ENCODE measurements at places on chromosomes 3 and 15.
A peak's percentile ranks its signal among the peaks of the same experiment; 100 is the strongest.

- DNase-seq = no peak
Measured at GRCh38 chr3:112514527-112515128, 15.4 kb upstream of the BTLA start.

GRCh38 chr15:24901409-24901808 is 53.4 kb upstream of the SNRPN start:
- no peak for DNase-seq

GRCh38 chr15:26178640-26179220 is 315.6 kb upstream of the ATP10A start:
- no peak for DNase-seq

DNA sequence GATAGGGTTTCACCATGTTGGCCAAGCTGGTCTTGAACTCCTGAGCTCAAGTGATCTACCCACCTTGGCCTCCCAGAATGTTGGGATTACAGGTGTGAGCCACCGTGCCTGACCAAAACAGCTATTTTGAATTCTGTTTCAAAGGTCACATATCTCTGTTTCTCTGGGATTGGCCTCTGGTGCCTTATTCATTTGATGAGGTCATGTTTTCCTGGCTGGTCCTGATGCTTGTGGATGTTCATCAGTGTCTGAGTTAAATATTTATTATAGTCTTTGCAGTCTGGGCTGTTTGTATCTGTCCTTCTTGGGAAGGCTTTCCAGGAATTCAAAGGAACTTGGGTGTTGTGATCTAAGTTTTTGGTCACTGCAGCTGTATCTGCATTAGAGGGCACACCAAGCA is 5.1 kb downstream of the PATL2 start:
- DNase-seq = no peak

- DNase-seq = no peak
Measured at GRCh38 chr3:114903213-114903612, 243.9 kb downstream of the ZBTB20 start.

- no peak for DNase-seq
Measured at GRCh38 chr15:92366381-92366780, 27.3 kb upstream of the ST8SIA2 start.

GRCh38 chr3:45055032-45055410 is 28.9 kb downstream of the CLEC3B start:
- no peak for DNase-seq

DNA sequence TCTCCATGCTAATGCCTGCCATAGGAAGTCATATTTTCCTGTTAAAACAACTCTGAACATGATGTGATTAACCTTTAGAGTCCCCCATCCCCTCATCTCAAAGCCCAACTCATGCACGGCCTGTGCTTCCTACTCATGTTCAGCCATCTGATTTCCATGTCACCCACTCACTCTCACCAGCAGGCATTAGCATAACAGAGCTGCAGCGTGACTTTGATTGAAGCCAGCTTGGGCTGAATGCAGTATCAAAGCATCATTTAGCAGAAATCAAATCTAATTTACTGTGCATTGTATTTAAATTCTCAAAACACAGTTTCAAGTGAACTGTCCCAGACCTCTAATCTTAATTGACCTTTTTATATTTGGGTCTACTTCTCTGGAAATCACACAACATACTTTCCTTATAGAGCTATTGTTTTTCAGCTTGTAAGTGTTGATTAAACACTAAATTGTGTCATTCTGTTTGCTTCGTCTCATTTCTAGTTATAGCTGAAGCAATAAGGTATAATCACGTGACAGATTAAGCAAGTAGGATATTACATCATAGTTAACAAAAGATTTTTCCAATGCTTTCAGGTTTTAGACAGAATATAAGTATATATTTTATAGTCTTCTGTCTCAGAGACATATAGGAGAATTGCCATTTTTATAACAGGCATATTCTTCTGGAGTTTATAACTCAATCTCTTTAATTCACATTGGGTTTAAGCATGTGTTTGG is 501.5 kb downstream of the ROBO2 start:
- DNase-seq = no peak

GRCh38 chr15:46088486-46089445 is 453.9 kb downstream of the SQOR start:
- DNase-seq = no peak

DNA sequence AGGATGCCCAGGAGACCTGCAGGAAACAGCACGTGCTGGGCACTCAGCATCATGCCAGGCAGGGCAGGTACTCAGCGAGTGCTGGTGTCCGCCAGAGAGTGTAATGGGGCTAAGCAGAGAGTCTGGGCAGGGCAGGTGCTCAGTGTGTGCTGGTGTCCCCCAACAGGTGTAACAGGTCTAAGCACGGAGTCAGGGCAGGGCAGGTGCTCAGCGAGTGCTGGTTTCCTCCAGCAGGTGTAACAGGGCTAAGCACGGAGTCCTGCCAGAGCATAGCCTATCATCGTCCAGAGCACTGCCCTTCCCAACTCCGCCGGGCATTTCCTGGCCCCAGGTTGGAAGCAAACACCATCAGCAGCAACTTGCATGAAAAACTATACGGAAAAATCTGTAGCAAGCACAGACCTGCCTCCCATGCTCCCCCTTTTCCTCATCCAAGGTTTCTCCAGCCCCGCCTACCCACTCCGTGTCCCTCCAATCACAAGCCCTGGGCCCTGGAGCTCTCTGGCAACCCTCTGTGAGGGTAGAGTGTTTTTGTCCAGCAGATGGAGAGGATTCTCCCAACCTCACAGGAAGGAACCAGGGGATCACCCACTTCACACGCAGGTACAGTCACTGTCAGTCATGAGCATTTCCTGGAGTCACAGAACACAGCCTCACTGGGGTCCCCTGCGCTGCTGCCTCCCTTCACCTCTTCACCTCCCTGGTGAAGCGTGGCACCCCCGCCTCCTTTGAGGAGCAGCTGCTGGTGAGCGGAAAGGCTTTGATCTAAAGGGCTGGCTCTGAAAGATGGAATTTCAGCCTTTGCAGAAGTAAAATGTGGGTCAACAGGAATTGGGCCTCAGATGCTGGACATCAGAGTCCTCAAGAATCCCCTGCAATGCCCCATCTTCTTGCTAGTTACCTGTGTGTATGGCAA is 302.5 kb downstream of the OCA2 start:
- no peak for DNase-seq

GRCh38 chr3:32454731-32455608 is 47.7 kb downstream of the CMTM6 start:
- no peak for DNase-seq

- peak; percentile 38 for DNase-seq
Measured at GRCh38 chr3:188060840-188061544, 93.0 kb upstream of the LPP start.

GRCh38 chr3:137692803-137693431 is 71.2 kb upstream of the SOX14 start:
- peak; percentile 66 for DNase-seq

- DNase-seq = peak; percentile 65
Measured at GRCh38 chr15:65869954-65870871, 922 bp downstream of the RAB11A start.

- no peak for DNase-seq
Measured at GRCh38 chr15:31333119-31333518, 6.5 kb downstream of the KLF13 start.

- no peak for DNase-seq
Measured at GRCh38 chr3:28280781-28281180, 39.4 kb downstream of the CMC1 start.

DNA sequence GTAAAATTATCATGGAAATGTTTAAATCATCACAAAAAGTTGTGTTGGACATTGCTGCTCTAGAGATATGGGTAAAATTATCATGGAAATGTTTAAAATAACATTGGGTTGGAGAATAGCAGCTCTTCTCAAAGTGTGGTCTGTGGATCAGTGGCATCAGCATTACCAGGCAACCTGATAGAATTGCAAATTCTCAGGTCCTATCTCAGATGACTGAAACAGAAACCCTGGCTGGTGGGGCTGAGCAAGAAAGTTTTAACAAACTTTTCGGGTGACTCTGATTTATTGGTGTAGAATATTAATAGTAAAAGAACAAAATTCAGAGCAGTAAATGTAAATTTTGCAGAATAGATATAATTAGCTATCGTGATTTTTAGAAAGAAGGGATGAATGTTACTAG is 28.9 kb downstream of the NXPE3 start:
- DNase-seq = no peak

GRCh38 chr3:170802164-170803151 is 67.5 kb downstream of the RPL22L1 start:
- DNase-seq = peak; percentile 39

DNA sequence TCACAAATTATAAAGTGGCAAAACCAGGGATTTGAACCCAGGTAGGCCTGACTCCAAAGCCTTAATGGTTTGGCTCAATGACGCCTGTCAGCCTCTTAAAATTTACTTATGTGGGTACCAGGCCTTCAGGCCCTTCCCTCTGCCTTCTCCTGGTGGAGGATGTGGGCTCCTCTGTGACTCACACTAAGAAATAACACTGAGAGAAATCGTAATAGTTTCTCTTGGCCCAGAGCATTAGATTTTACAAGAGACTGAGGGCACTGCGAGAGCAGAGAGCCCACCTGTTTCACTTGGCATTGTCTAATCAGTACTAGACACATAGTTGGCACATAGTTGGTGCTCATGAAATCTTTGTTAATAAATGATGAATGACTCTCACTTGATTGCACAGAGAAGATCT is 505.2 kb downstream of the SHQ1 start:
- DNase-seq = no peak

GRCh38 chr3:170225166-170225565 is 2.9 kb downstream of the PRKCI start:
- DNase-seq = no peak

GRCh38 chr15:44092221-44092620 is 102.8 kb downstream of the FRMD5 start:
- no peak for DNase-seq

GRCh38 chr3:145798696-145799537 is 362.1 kb downstream of the PLOD2 start:
- DNase-seq = no peak

DNA sequence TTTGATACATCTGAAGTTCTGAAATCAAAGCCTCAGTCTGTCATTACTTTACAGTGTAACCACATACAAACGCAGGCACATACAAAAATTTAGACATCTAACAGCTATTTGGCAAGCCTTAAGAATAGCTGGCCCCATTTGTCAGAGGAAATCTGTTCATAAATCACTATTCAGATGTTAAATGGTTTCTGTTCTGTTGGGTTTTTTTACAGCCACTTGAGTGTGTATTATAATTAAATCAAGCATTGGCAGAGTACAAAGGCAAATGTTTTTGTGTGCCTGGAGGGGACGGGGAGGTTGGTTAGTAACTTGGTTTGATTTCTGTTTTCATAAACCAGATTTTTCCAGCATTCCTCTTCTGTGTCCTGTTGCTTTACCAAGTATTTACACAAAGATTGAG is 24.1 kb downstream of the PIGB start:
- no peak for DNase-seq

GRCh38 chr3:107268469-107268868 is 108.8 kb upstream of the CCDC54 start:
- DNase-seq = no peak

- no peak for DNase-seq
Measured at GRCh38 chr3:194031867-194032635, 103.9 kb upstream of the HES1 start.

DNA sequence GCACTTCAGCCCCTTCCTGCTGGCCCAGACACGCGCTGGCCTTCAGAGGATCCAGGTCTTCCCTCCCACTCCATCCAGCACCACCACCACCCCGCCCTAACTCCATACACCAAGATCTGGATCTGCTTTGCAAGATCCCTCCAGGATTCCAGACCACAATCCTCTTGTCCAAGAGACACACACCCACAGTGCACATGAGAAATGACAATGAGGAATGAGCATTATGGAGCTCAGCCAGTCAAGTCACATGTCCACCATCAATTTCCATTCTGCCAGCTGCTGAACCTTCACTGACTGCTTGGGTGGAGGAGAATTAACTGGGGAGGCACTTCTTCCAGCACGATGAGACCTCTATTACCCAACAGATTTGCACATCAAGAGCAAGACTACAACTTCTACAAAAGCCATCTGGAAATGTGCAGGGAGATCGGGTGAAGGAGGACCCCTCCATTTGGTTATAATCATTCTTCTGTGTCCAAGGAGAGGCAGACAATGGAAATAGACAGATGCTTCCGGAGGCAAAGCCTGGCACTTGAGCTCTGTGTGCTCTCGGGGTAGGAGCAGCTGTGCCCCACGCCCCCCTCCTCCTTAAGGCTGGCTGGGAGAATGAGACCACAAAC is 12.3 kb upstream of the SPATA12 start:
- no peak for DNase-seq

GRCh38 chr3:172696357-172696756 is 14.5 kb downstream of the NCEH1 start:
- DNase-seq = no peak

- no peak for DNase-seq
Measured at GRCh38 chr3:194397757-194398312, 1.2 kb downstream of the GP5 start.

GRCh38 chr3:134423153-134423552 is 48.9 kb upstream of the AMOTL2 start:
- DNase-seq = no peak

DNA sequence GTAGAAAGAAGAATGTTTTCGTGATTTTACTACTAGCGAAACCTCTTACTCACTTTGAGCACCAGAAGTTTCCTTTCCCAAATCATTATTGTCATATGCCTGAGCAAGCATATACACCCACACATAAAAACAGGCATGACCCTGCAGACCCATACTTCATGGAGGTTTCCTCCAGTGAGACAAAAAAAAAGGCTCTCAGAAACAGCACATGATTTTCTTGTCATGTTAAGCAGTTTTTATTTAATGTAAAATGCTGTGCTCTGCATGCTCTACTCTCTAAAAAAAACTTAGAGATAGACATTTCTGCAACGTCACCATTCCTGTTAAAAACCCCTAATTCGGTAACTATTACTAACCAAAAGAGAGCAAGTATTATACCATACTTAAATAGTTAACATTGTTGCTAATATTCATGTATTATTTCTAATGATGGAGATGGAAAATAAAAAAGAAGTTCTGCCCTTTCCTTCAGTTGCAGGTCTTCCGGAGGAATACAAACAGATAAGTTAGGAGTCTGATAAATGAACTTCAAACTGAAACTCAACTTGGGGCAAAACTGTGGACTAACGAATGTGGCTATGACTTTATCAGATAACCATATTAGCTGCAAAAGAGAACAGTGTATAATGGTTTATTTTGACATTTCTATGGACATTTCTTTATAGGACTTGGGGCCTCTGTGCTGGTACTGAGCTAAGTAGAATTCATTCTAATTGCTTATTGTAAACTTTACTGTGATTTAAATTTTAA is 15.9 kb downstream of the CD200R1 start:
- DNase-seq = no peak

- DNase-seq = no peak
Measured at GRCh38 chr15:70152070-70152480, 54.4 kb upstream of the TLE3 start.

GRCh38 chr3:141125351-141125750 is 74.2 kb downstream of the SPSB4 start:
- no peak for DNase-seq

GRCh38 chr3:130935761-130936492 is 42.0 kb downstream of the ATP2C1 start:
- DNase-seq = no peak

Measured in hepatocyte (in vitro differentiated cells).